T-helper 17 cell (primary cell): ENCODE measurements at places on chromosomes 6 and 20.

DNA sequence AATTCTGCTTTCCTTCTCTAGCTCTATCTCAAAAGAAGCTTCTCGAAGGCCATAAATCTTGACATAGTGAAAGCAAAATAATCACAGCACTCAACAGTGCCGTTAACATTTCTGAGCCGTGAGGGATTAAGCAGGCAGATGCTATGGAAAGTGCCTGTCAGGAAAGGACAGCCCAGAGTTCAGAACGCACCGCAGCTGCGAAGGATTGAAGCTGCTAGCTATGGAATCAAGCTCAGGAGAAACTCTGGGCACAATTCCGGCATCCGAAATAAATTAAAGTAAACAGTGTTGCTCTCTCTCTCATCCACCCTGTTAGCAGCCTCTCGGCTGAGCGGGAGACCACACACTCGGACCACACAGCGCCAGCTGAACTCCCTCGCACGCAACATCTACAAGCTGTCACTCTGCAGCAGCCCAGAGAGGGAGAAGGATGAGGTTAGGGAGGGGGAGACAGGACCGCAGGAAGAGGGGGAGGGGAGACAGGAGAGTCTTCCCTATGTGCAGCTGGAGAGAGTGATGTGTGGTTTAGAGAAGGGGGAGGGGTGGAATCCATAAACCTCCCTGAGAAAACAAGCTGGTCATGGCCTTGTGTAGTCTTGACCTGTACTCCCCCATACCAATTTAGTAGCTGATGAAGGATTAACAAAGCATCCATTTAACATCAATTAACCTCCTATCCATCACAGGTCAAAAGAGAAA lies 9.0 kb downstream of the EXOC2 start:
- DNase-seq = no peak

DNA sequence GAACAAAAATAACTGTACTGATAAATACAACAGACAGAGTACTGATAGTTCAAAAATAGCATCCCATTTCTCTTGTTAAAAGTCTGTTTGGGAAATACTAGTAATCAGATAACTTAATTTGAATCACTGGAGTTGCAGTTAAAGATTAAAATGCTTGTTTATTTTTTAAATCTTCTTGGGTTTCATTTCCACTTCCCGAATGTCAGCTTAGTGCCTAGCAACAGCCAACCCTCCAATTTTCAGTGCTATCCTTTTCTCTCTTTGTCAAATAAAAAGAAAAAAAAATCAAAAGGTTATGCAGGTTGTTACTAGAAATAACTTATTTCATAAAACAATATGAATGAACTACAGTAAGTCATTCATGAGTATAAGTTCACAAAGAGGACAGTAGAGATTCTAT lies 257.7 kb upstream of the STXBP5 start:
- no peak for DNase-seq

- no peak for DNase-seq
These were observed 72.5 kb downstream of the SMPDL3A start for GRCh38 chr6:122861594-122861993.

DNA sequence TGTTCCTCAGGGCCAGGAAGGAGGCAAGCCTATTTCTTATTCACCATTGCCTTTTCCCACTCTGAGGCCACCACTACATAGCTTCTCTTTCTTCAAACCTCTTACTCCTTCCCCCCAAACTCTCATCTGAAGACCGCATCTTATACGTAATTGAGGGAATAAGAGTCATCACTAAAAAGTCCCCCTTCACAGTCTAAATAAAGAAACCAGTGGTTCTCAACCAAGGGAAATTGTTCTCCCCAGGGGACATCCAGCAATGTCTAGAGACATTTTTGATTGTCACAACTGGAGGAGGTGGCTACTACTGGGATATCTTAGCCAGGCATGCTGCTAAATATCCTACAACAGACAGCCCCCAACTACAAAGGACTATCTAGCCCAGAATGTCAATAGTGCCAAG lies 327.6 kb upstream of the CNR1 start:
- DNase-seq = no peak

GRCh38 chr6:82364087-82365015 lies 734 bp downstream of the TPBG start:
- no peak for DNase-seq

- DNase-seq = no peak
These were observed 803 bp upstream of the ADGRG6 start for GRCh38 chr6:142300758-142301650.
